Small intestine (tissue), 16 donors: ENCODE measurements at places on chromosomes 13 and 19. TPM values are rescaled to one million over a fixed set of nuclear protein-coding genes. Genes with fewer than 3 reads are reported as not detected.
A peak's percentile ranks its signal among the peaks of the same experiment; 100 is the strongest.

The PSG2 gene
- polyA plus RNA-seq: not detected

DNA sequence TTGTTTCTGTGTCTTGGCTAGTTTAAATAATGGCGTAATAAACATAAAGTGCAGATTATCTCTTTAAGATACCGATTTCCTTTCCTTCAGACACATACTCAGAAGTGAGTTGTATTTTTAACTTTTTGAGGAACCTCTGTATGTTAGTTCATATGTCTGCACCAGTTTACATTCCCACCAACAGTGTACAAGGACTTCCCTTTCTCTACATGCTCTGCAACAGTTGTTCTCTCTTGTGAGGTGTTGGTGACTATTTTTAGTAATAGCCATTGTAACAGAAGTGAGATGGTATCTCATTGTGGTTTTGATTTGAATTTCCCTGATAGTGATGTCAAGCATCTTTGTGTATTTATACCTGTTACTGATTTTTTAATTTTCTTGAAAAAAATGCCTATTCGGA, 418.6 kb downstream of the UQCRFS1 start:
- DNase-seq: no peak

DNA sequence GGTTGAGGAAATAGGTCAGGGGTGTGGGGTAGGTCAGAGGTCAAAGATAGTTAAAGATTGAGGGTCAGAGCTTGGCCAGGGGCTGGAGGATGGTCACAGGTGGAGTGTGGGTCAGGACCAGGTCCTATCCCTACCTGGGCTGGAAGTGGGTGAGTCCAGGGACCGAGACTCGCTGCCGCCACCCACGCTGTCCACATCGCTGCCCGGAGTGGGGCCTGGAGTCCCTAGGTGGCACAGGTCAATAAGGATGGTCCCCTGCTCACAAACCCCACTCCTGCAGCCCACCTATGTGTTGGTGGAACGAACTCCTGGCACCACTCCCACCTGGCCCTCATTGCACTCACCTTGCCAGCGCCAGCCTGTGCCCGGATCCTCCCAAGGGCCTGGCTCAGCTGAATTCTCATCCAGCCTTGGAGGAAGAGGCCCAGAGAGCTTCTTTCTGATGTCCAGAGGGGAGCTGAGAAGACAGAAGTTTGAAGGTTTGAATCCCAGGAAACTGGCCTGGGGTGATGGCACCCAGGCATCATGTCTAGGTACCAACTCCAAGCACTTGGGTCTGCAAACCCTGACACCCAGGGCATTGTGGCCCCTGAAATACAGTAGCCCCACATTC, 6.8 kb downstream of the GMIP start:
- no peak for DNase-seq

The SPIB gene
- polyA plus RNA-seq: 16.6 TPM

The ZNF878 gene
- 0.15 TPM for polyA plus RNA-seq

The CERS1 gene
- polyA plus RNA-seq: not detected

DNA sequence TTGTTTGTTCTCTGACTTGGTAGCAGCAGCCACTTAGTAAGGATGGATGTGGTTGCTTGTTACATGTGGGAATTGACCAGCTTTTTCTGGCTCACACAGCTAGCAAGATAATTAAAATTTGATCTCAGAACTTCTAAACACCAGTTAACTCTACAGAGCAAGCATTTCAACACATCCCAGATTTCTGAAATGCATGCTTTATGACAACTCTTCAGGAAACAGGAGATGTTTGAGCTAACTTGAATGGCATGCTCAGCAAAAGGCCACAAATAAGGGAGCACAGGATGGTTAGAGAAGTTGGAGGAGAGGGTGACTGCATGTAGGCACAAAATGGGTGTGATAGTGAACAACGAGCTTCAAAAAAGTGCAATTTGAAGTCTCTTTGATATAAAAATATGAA, 167.1 kb upstream of the SPRY2 start:
- DNase-seq: no peak

The SIN3B gene
- 18.8 TPM for polyA plus RNA-seq

- DNase-seq: no peak
Measured at GRCh38 chr19:795691-796581, 1.3 kb upstream of the PTBP1 start.

DNA sequence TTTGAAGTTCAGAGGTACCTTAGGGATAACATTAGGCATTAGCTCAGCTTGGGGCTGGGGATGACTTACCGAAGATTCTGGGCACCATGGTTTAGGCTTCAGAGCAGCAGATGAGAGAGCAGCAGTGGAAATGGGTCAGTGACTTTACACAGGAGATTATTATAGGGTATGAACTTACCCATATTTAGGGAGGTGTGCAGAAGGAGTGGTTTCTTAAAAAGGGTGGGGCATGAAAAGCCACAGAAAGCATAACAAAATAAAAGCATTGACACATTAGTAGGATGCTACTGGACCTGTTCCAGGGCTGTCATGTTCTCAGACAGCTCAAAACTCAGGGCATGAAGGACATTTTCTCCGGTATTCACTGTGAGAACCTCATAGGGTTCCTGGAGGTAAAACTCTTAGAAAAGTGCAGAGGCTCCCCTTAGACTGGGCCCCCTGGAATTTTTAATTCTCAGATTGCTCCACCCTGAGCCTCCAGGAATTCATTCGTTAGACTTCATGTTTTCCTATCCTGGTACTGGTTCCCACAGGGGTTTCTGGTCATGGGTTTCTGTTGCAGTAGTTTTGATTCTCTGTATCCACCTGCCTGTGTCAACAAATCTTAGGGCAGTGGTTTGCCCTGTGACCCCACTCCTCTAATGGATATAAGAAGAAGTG, 20.7 kb downstream of the IGFL1 start:
- DNase-seq: no peak

- peak; percentile 50 for DNase-seq
Measured at GRCh38 chr13:52155177-52155576, 4.2 kb downstream of the NEK3 start.

DNA sequence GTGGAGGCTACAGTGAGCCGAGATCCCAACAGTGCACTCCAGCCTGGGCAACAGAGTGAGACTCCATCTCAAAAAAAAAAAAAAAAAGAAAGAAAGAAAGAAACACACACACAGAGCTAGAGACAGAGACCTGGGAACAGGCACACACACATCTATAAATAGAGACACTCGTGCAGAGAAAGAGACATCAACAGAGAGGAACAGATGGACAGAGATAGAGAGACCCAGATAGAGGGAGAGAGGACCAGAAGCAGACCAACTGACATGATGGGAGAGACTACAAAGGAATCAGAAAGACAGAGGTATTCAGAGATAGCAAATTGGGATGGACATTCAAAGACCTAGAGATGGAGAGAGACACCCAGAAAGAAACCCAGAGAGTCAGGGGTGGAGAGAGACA, 2.1 kb upstream of the CA11 start:
- no peak for DNase-seq

GRCh38 chr19:31516756-31517155, 167.5 kb upstream of the TSHZ3 start:
- DNase-seq: no peak

The IRGC gene
- not detected for polyA plus RNA-seq

DNA sequence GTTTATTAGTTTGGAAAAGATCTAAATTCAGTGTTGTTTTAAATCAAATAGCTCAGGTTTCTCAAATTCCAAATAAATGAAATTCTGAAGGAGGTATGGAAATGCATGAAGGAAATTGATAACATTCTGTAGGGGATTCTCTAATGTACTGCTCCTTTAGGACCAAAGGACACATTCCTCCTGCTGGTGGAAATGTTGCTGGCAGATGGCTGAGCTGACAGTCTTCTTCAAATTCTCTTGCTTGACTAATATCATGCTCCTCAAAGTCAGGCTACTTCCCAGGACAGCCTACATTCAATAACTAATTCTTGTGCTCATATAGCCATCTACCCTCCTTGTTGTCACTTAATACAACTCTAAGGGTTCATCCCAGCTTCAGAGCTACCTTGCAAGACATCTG, 1118.5 kb downstream of the PCDH9 start:
- DNase-seq: no peak

GRCh38 chr13:33383724-33384577, 98.4 kb upstream of the STARD13 start:
- DNase-seq: peak; percentile 22

- DNase-seq: no peak
Measured at GRCh38 chr13:110067355-110068175, 239.4 kb downstream of the COL4A1 start.

- DNase-seq: peak; percentile 15
Measured at GRCh38 chr13:44274771-44275205, 98.8 kb upstream of the SERP2 start.

- no peak for DNase-seq
Measured at GRCh38 chr19:16571822-16572331, 338 bp downstream of the SLC35E1 start.

GRCh38 chr19:2166741-2167738, 3.3 kb downstream of the DOT1L start:
- peak; percentile 70 for DNase-seq

- no peak for DNase-seq
Measured at GRCh38 chr19:2600914-2601870, 101.3 kb downstream of the GNG7 start.

DNA sequence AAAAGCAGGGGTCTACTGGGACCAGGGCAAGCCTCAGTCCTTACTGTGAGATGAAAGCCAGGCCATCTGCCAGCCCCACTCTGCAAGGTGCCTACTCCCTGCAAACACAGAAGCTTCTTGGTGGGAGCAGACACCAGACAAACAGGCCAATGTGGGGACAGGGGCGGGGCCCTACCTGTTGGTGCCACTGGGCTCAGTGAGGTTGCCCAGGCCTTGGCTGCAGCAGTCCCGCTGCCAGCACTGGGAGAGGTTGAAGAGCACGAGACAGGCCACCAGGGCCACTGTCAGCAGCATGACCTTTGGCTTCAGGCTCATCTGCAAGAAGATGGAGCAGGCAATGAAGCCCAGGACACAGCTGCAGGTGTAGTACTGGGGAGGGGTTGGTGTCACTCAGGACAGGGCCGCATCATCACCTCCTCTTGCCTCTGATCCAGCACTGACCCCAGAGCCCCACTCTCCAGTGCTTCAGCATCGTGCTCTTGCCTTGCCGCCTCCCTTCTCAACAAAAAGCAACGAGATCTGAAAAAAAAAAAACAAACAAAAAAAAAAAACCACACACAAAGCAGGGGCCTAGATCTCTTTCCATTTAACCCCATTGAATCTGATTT, 72.6 kb downstream of the NBEA start:
- DNase-seq: no peak

The AMH gene
- 1.9 TPM for polyA plus RNA-seq

DNA sequence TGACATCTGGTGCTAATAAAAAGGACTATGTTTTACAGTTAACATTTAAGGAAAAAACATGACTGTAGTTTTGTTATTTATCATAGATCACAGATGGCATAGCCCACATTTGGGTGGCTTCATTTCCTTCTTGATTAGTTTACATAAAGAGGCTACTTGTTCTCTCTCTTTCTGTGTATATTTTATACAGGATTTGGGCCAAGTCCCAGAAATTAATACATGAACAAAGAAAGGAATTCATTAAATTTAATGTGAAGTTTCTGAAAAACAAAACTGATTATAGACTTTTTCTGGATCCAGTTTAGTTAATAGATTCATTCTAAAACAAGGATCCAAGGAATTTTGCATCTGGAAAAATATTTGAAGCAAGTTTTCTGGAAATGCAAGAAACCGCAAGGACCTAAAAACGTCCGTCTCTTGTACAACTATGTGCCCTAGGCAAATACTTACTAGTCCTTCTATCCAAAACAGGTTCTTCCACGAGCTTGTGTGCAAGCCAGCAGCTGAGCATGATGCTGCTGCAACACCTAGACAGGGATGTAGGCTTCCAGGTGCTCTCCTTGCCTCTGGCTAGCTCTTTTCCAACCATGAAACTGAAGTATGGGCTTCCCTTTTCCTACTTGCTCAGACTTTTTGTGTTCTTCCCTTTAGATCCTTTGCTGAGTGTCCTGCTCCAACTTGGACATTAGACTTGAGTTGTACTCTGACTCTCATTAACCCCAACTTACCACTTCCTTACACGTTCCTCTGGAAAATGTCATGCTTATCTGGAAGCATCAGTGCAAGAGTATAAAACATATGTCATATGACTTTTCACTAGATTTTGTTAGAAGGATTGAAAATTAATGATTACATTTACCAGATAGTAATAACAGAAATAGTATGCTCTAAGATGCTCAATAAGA, 161.5 kb upstream of the STARD13 start:
- DNase-seq: peak; percentile 63

GRCh38 chr19:38143847-38144246, 80.2 kb downstream of the DPF1 start:
- no peak for DNase-seq

DNA sequence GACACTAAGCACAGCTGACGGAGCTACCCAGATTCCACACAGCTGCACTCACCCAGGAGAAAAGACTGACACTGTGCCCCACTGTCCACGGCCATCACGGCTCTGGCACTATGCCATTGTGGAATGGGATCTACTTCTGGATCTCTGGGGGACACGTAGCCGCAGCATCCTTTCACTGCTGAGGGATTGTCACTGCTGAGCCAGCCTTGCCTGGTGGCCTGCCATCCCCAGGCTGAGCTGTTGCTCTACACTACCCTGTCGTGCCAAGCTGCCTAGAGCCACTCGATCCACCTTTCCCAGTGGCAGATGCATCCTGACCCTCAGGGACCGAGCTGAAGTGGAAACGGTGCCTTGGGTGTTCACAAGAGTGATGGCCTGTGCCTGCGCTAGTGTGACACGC, 5.0 kb upstream of the LILRB5 start:
- no peak for DNase-seq

- DNase-seq: no peak
Measured at GRCh38 chr13:30751183-30751933, 16.0 kb downstream of the ALOX5AP start.

The CD33 gene
- 5.2 TPM for polyA plus RNA-seq

The CYP2A6 gene
- 0.18 TPM for polyA plus RNA-seq

- DNase-seq: no peak
Measured at GRCh38 chr13:19881641-19882040, 18.2 kb upstream of the ZMYM5 start.

GRCh38 chr13:37870489-37870845, 895 bp upstream of the TRPC4 start:
- no peak for DNase-seq

The ANO8 gene
- polyA plus RNA-seq: 1.9 TPM
